ENCODE measurements at places on chromosomes 11 and 22.

DNA sequence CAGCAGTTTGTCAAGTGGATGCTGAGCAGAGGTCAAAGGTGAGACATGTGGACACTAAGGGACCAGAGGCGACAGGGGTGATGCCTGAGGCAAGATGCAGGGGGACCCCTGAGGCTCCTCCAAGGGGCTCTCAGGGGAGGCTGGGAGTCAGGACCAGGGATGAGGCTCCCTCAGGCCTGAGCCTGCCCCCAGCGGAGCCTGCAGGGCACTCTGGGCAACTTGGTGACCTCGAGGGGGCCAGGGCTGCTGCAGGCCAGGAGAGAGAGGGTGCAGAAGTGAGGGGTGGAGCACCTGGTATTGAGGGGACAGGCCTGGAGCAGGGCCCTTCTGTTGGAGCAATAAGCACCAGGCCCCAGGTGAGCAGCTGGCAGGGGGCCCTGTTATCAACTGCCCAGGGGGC is 6.1 kb downstream of the EHBP1L1 start:
- DNase-seq = no peak

- DNase-seq = no peak
Observed at GRCh38 chr22:17152971-17153370, 6.1 kb downstream of the HDHD5 start.

GRCh38 chr11:116312570-116313391 is 460.0 kb downstream of the BUD13 start:
- DNase-seq = peak; percentile 23

- DNase-seq = no peak
Observed at GRCh38 chr11:15665368-15665871, 550.7 kb downstream of the INSC start.

DNA sequence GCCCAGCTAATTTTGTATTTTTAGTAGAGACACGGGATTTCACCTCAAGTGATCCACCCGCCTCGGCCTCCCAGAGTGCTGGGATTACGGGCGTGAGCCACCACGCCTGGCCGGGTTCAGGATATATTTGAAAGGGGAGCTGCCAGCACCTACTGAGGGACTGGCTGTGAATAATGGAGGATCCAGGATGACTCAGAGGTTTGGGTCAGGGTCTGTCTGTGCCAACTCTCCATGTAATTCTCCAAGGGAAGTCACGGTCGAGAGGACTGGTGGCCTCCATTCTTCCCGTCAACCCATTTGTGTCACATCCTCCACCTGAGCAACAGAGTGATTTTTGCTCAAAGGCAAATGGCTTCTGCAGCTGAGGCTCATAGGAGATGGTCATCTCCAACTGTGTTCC is 3.6 kb upstream of the ARRB1 start:
- DNase-seq = no peak
